Activated T-helper 1 cell treated with Interleukin-2 at 50 U/mL for 16 hours (primary cell): ENCODE measurements at places on chromosomes 3 and 15.

DNA sequence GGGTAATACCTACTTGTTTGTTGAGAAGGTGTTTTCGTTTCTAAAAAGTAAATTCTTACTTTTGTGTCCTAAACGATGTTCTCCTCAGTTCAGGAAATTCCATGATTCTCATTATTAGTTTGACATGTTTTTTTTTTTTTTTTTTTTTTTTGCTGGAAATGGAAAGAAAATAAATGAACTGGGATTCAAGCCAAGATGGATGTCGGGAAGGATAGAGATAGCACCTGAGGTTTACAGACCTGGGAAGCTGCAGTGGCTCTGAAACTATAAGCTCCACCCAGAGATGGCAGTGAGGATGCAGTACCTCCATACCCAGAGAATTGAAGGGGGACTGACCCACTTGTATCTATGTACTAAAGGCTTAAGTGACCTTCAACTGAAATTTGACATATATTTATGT, 334.6 kb upstream of the TGFBR2 start:
- no peak for DNase-seq

DNA sequence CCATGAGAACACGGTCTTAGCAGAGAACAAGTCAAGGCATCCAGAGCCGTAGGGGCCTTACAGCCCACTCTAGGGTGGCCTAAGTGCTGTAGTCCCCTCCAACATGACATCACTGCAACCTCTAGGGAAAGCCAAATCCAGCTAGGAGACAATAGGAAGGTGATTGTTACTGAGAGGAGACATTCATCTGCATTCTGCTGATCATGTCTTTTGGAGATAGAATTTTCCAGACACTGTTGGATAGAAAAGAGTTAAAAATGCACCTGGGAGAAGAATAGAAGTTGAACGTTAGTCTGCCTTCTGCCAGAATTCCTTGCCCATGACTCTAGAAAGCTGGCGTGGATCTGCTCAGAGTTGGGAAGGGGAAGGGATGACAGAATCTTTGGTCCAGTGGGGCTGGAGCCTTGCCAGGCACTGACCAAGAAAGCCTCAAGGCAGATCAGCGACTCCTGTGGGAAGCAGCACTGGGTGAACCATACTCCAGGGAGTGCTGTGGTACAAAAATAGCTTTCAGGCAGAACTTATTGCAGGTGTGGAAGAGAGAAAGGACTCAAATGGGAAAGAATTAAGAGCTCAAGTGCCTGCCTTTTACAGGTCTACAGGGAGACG, 44.8 kb upstream of the RAF1 start:
- no peak for DNase-seq

DNA sequence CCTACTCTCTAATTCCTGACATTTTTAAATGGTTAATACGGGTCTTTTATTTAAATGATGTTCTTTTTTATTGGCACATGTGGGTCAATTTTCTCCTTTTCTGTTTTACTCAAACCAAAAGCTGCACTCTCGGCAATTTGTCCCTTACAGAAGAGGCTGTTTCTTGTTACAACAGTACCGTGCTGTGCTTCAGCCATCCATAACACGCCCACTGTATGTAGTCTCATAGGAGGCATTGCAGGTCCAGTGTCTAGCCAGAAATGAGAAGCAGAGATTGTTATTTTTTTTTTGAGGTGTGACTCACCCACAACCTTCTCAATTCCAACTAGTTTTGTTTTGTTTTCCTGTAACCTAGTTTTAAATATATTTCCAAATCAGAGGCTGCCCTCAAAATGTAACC, 164.6 kb downstream of the GMNC start:
- no peak for DNase-seq

DNA sequence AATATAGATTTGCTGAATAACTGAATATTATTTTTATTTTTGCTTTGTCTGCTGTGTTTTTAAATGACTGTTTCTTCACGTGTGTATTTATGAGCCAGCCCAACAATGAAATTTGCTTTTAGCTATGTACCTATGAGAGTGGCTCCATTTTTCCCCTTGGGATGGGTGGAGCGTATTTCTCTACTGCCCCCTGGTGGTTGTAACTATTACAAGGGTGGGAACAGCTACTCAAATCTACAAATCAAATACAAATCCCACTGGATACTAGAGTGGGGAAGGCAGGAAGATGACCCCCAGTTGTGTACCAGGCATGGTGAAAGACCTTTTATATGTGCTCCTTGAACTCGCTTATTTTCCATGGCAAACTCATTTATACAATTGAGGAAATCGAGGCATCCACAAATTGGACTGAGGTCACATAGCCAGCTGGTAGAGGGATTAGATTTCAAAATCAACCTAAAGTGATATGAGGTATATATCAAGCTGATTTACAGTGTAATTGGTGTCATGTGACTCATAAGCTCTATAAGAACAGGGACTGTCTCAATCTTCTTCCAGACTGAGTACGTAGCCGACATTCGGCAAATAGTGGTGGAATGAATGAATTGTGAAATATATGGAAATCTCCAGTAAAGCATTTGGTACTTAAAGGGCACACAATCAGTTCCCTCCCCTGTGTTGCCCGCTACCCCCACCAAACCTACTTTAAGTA, 69.5 kb upstream of the VEPH1 start:
- no peak for DNase-seq

DNA sequence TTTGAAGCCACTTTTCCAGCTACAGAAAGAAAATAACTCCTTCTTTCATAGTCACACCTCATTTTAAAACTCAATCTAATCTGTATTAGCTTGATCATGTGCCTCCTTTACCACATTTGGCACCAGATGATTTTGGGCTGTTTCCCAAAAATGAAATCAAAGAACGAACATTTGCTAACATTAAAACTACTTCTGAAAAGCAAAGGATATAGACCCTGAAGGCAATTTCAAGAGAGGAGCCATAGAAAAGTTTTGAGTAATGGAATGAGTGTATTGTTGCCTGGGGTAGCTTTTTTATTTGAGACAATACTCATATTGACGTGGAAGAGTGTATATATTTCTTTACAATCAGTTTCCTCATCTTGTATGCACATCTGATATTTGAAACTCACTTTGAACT, 152.8 kb upstream of the TBL1XR1 start:
- DNase-seq: no peak

GRCh38 chr3:126926684-126927400, 56.1 kb upstream of the PLXNA1 start:
- DNase-seq: no peak

- DNase-seq: no peak
These were observed 27.7 kb downstream of the TRAK1 start for GRCh38 chr3:42118762-42119361.

DNA sequence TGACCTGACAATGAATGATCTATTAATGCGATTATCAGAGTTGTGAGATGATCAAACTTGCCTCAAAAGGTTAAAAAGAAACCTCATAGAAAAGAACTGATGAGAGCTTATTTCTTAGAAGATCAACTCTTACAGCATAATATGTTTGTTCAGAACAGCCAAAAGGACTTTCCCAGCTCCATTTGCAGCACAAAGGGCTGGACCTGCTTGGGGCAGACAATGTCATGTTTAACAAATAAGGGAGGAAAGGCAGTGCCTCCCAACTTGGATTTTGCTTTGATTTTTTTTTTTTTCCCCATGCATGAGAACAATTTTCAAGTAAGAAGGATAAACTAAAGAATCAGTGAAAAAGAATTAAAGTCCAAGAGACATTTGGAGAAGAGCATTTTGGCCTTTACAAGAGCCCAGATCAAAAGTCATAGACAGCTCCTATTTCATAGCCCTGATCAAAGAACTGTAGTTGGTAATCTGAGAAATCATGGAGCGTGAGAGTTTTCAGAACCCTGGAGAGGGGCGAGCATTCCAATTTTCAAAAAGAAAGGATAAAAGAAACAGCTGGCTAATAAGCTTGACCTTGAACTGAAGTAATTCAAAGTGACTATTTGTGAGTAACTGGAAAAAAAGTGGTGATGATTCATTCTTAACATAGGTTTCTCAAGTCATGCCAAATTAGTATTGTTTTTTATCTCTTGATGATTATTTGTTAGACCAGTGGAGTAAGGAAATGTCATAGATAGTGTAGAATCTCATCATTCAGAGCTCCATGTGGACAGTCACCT, 136.0 kb upstream of the CFAP20DC start:
- DNase-seq: no peak

GRCh38 chr15:74291101-74292071, 55.3 kb downstream of the CCDC33 start:
- DNase-seq: peak; percentile 29

GRCh38 chr3:77462951-77463350, 423.1 kb downstream of the ROBO2 start:
- DNase-seq: no peak

DNA sequence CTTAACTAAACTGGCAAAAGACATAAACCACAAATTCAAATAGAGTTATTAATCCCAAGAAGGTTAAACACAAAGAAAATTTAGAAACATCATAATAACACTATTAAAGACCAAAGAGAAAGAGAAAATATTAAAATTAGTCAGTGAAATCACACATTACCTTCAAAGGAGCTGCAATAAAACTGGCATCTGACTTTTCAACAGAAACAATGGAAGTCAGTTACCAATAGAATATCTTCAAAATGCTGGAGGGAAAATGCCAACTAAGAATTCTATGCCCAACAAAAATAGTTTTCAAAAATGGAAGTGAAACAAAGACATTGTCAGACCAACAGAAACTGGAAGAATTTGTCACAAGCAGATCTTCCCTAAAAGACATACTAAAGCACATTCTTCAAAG, 68.7 kb upstream of the RNF7 start:
- no peak for DNase-seq

DNA sequence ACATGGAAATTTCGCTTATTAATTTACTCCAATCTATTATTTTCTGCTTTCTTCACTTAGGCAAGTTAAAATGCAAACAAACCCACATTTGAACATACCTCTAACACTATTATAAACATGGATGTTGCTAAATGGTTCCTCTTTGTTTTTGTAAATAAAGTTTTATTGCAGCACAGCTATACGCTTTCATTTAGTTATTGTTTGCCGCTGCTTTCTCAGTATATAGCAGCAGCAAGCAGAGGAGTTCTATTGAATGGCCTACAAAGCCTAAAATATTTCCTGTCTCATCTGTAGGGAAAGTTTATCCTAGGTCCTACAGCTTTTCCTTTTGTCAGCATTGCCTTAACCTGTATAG, 7.9 kb upstream of the CHD2 start:
- DNase-seq: no peak

- DNase-seq: no peak
These were observed 49.7 kb downstream of the LRTM1 start for GRCh38 chr3:54878145-54878544.

- no peak for DNase-seq
These were observed 5.4 kb downstream of the VWA5B2 start for GRCh38 chr3:184234671-184235380.

- DNase-seq: no peak
These were observed 8.8 kb downstream of the STARD9 start for GRCh38 chr15:42584031-42584765.

DNA sequence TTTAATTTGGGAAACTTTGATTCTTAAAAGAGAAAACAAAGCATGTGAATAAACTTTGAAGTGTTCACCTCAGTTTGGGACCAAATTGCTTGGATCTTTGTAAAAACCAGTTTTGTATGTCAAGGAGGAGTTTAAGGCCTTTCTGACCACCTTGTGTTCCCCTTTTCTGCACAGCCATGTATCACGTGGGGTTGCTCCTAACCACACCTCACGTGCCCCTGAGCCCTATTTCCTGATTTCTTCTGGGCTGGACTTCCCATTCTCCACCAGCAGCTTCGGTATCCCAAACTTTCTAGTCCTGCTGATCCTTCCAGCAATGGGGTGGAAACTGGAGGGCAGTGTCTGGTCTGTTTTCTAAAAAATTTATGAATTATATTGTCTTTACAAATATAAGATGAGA, 76.4 kb upstream of the STT3B start:
- DNase-seq: no peak

- DNase-seq: no peak
These were observed 116.2 kb downstream of the ROBO1 start for GRCh38 chr3:79651536-79652065.

DNA sequence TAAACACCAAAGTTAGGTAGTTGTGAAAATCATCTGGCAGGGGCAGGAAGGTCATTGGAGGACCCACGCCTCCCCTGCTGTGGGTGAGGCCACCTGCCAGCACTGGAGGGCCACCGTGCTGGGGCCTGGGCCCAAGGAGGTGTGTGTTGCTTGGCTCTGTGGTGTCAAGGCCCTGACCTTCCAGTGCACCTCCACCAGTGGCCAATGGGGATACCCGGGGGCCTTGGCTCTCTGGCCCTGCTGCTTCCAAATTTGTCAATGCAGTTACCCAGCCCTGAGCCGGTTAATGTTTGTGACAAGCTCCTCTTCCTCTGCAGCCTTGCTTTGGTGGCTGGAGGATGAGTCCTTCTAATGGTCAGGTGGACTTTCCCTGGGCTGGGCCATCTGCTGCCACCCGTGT, 150.2 kb downstream of the KLF13 start:
- DNase-seq: no peak

DNA sequence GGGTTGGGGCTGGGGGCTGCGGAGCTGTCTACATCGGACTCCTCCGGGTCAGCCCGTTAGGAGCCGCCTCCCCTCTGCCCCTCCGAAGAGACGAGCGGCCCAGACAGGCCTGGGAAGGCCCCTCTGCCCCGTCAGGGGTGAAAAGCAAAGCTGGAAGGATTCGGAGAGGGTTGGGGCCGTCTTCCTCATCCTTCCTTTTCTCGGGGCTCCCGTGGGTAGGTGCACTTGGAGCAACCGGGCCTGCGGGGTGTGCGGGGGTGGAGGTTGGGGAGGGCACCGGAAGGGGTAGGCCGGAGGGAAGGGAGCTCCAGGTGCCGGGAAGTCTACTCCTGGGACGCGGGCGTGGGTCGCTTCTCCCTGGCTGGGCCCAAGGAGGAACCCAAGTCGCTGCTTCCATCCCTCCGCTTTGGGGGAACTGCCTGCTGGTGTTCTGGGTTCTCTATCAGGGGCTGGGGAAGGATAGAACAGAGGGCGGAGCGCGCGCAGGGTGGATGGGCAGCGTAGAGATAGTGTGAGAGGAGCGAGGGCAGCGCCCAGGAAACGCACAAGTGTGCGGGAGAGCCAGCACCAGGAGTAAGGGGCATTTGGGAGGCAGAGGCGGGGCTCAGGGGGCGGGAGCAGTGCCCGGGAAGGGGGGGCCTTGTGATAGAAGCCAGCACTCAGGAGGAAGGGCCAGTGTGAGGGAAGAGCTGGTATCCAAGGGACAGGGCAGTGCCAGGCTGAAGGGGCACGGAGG, 590 bp downstream of the POLR2H start:
- DNase-seq: no peak

DNA sequence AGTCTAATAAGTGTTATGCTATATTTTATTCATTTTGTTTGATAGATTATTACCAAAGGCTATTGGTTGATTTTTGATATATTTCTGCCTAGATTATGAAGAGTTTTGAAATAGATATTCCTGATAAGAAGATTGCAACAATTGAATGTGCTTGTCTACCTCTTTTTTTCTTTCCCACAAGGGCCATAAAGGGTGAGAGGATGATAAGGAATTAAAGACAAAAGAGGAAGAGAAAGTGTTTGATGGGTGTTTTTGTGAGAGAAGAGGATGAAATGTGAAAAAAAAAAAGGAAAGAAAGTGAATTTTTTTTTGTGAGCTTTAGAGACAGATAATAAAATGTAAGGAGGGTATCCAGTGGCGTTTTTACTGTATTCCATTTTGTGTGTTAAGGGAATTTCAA, 244.4 kb downstream of the CHST2 start:
- no peak for DNase-seq

GRCh38 chr15:39142500-39142899, 438.4 kb upstream of the THBS1 start:
- DNase-seq: no peak
